Activated T-cell treated with anti-CD3 and anti-CD28 coated beads, Interleukin-2, amount 50 U/mL, for 48 hours (primary cell): ENCODE measurements at places on chromosomes 6 and 20.

DNA sequence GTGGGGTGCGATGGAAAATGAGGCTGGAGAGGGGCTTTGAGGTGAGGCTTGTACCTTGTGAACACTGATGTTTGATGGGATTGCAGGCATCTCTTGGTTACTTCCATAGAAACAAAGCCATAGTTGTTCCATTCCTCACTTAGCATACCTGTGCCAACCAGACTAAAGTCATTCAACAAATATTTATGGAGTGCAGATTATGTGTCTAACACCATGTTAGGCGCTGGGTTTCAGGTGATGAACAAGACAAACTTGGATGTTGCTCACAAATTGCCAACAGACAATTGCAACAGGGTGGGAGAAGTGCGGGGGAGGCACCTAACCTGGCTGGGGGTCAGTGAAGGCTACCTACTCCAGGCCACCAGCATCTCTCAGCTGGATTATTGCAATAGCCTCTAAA lies 1.5 kb downstream of the TTPAL start:
- no peak for DNase-seq

GRCh38 chr6:111038534-111039252 lies 48.6 kb upstream of the SLC16A10 start:
- peak; percentile 42 for DNase-seq

GRCh38 chr6:225121-225721 lies 67.1 kb upstream of the DUSP22 start:
- peak; percentile 85 for DNase-seq

GRCh38 chr20:63238031-63238430 lies 2.3 kb downstream of the BIRC7 start:
- DNase-seq: no peak

DNA sequence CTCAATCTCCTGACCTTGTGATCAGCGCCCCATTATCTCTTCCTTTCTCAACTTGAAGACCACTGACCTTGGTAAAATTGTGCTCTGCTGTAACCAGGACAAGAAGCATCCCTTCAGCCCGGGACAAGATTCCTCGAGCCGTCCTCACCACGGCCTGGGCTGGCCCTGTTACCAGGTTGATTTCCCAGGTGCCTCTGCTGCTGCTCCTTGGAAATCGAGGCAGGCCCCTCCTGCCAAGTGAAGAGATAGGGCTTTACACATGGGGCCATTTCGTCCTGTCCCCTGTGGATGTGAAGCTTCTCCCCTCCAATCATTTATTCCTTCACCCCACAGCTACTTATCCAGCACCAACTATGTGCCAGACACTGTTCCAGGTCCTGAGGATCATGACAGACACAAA lies 21.5 kb downstream of the RAB44 start:
- DNase-seq: no peak

DNA sequence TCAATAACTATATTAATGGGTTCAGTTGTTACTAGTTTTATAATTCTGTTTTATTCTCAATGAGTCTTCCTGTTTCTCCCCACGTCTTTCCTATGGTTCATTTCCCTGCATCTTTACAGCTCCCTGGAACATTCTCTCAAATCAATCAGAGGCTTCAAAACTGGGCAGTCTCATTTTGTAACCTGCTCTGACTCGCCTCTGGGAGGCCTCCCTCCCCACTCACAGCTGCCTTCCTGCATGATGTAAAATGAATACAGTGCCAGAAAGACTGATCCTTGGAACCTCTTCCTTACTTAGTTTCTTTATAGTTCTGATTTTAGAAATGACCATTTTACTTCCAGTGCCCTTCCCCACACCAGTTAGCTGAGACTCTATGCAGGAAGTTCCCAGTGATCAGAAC lies 103.9 kb downstream of the ESR1 start:
- DNase-seq: no peak

- DNase-seq: no peak
These were observed 40.1 kb downstream of the TRAF3IP2 start for GRCh38 chr6:111565326-111566221.

DNA sequence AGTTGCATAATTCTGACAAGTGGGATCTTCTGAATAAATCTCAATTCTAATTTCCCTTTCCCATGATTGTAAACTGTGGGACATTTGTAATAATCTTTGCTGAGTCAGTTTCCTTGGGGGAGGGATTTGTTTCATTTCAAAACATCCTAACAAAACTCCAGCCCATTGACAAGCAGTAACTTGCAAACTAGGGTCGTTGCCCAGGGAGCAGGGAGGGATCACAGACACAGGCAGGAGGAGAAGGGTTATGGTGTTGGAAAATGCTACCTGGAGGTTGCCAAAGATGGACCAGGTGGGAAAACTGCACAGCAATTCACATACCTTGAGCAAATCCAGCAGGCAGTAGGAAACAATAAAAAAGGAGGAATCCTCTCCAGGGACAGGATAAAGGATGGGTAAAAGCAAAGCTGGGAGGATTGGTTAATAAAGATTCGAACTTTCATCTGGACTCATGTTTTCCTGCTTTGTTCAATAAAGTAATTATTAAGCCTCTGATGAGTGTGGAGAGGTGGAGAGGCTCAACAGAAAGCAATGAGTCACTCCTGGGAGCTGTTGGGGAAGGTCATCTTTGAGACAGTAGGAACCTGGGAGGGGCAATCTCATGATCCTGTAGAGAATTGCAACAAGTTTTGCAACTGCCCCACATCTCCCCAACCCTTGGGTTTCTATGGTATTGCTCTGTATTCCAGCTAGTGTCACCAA lies 87.3 kb upstream of the AKIRIN2 start:
- no peak for DNase-seq
